ENCODE measurements at places on chromosomes 11 and 22.

- no peak for DNase-seq
These were observed 691.4 kb upstream of the CCDC179 start for GRCh38 chr11:23551706-23552105.

GRCh38 chr11:79346021-79346420 is 94.8 kb downstream of the TENM4 start:
- DNase-seq: no peak

DNA sequence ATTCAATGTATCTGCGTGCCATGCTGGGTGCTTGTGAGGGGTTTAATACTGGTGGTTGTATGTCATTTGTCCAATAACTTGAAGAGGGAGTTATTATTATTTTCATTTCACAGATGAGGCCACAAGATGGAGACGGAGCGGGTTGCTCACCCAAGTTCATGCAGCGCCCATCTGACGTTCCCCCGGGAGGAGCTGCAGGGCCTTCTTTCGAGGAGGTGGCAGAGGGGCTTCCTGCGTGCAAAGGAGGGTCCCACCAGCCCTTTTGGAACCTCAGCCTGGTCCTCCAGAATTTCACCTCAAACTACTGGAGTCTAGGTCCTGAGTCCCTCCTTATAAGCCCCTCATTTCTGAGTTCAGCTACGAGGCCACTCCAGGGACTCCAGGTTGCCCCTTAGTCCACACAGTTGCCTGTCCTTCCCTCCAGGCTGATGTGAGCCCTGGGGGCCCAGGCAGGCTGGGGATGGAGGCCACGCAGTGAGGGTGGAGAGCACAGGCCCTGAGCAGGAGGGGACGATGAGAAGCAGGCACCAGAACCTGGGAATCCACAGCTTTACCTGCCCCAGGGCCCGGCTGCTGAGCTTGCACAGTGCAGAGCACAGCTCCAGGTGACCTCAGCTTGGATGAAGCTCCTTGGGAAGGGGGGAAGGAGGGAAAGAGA is 2.9 kb upstream of the VSIG10L2 start:
- no peak for DNase-seq

DNA sequence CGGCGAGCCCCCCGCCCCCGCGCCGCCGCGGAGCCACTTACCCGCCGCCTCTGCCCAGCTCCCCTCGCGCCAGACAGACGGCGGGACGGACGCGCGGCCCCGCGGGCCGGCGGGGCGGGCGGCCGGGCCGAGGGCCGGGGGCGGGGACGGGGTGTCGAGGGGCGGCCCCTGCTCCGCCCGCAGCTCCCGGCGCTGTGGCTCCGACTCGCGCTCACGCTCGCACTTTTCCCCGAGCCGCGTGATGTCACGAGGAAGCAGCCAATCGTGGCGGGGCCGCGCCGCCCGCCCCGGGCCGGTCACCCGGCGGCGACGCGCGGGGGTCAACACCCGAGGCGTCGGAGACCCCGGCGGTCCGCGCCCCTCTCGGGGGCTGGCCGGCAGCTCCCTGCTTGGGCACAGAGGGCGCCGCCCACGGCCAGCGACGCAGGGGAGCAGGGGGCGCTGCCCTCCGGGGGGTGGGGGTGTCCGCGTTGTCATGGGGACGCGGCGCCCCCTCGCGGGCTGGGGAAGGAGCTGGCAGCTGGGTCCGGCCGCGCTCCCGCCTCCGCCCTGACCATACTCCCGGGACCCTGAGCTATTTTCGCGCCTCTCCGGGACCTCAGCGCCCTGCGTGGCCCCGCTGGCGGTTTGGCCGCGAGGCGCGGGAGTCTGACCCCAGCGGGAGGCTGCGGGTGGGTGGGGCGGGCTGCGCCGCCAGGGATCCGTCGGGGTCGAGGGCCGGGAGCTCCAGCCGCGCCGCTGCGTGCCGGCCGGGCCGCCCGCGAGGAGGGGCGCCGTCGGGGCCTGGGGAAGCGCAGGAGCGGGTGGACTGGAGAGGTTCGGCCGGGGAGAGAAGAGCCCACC is at the start of gene CHRM4:
Gene CHRM4 (minus strand): TSS at position 199 of the 843 bp plus-strand sequence. CDS start 5,219 bp downstream, outside the sequence.
- DNase-seq: no peak

DNA sequence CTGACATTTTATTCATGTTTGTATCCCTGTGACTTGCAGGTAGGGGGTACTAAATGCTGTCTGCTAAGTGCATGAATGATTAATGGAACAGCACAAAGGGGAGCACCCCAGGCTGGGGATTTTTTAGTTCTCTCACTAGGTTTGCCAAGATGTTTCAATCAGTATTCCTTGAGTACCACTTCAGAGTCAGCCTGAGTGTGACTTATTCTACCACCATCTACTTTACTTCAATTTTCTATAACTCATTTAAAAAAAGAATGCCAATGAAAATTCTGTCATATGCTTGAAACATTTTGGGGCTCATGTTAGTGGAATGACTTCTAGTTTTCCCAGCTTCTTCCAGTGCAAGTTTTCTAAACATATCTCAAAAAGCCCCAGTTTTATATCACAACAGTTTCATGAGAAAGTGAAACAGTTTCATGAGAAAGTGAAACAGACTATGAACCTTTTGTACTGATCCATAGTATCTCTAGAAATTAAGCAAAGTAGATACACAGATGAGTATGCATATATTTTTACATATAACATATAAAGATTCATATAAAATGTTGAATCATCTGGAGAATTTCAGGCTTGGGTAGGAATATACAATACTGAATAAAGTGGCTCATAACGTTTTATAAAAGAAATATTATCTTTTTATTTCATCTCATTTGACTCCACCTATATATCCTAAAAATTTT is 252.4 kb downstream of the GRM5 start:
- DNase-seq: no peak

DNA sequence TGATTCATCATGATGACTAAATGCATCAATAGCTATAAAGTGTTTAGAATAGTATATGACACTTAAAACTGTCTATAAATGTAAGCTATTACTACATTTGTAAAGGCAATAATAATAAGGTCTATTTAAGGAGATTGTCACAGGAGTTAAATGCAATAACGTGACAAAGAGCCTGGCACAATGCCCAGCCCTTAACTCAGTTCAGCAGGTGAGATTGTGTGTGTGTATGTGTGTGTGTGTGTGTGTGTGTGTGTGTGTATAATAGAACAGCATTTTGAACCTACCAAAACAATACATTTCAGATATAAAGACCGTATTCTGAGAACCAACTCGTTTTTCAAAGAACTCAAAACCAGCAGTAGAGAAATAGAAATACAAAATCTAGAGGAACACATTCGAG is 177.5 kb downstream of the MYO18B start:
- no peak for DNase-seq

- DNase-seq: no peak
These were observed 846 bp upstream of the NRGN start for GRCh38 chr11:124738713-124739478.

- DNase-seq: no peak
These were observed 150.8 kb upstream of the C11orf58 start for GRCh38 chr11:16587670-16588069.

DNA sequence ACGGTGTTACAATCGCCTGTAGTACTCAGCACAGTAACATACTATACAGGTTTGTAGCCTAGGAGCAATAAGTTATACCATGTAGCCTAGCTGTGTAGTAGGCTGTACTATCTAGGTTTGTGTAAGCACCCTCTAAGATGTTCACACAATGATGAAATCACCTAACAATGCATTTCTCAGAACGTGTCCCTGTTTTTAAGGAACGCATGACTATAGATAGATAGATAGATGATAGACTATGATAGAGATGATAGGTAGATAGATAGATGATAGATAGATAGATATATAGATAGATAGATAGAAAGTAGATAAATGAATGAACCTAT is 203.9 kb downstream of the FAM76B start:
- no peak for DNase-seq

- no peak for DNase-seq
These were observed 26.8 kb downstream of the PAK1 start for GRCh38 chr11:77446911-77447629.

DNA sequence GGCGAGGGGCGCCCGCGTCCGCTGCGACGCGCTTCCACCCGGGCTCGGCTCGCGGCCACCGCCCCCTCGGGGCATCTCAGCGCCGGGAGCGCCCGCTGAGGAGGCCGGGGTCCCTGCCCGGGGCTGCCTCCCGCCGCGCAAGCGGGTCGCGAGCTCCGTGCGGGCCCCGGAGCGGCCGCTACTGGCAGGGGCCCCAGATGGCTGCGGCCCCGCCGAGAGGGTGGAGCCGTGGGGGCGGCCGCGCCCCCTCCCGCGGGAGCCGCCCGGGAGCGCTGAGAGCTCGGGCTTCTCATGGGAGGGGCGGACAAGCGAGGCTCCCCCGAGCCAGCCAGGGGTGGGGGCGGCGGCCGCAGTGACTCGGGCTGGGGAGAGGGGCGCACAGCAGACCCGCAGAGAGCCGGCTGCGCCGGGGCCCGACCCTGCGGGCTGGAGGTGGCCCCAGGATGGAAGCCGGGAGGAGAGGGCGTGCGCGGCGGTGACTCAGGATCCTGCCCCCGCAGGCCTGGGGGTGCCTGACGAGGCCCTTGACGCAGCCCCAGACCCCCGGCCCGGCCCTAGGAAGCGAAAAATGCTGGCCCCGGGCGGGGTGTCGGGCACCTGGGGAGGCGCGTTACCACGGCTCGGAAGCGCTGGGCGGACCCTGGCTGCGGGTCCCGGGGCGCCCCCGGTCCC is 603 bp upstream of the ZFTA start:
- DNase-seq: no peak

DNA sequence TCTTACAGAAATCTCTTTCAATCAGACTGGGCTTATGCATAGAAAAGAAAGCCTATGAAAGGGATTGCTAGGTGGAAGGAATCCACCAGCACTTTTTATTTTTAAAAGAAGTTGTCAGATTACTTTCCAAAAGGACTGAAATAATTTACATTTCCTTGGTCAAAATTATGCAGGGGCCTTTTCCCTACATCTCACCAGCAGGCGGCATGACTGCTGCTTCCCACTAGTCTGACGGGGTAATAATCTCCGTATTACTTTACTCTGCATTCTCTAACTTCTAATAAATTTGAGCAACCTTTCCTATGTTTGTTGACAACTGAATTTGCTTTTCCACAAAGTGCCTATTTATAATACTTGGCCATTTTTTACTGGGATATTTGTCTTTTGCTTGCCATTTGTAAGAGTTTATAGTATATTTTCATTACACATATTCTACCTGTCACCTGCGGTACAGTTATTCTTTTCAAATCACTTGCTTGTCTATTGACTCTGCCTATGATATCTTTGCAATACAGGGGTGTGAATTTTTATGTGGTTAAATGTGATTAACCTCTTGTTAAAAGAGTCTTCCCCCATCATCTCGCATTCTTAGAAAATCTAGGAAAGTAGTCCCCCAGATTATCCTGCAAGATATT is 51.9 kb upstream of the USP47 start:
- DNase-seq: peak; percentile 4

GRCh38 chr11:111097191-111097590 is 148.3 kb upstream of the POU2AF2 start:
- no peak for DNase-seq

- no peak for DNase-seq
These were observed 3.9 kb downstream of the ALDH3B2 start for GRCh38 chr11:67670316-67671210.

GRCh38 chr11:9851366-9851765 is 187.5 kb downstream of the SWAP70 start:
- no peak for DNase-seq

DNA sequence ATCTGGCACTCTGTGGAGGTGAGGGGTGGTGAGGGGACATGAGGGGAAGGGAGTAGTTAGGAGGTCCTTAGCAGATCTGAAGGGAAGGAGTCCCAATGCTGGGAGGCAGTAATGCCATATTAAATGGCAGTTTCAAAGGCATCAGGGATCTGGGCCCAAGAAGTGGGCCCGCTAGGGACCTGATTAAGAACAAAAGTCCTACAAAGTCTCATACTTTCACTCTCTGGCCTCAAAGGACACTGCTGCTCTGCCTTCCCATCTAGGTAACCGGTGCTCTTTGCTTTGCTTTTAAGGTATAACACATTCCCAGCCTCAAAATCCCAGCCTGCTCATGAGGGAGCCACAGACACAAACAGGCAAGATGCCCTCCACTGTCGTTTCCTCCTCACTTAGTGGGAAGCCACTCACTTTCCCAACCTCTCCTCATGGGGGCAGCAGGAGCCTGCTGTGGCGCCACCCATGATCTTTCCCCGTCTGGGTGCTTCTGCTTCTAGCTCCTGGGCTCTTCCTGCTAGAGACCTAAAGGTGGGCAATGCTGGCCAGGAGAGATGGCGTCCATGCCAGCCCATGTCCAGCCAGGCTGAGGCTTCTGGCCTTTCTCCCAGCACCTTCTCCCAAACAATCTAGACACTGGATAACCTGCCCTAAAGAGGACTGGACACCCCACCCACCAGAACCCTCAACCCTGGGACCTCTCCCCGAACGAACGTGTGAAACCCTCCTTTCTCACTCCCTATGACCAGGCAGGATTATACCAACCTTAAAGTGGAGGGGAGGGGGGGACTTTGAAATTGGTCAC is 68.3 kb downstream of the PLEKHA7 start:
- peak; percentile 74 for DNase-seq

GRCh38 chr22:36445158-36445668 is 36.2 kb downstream of the TXN2 start:
- DNase-seq: no peak

DNA sequence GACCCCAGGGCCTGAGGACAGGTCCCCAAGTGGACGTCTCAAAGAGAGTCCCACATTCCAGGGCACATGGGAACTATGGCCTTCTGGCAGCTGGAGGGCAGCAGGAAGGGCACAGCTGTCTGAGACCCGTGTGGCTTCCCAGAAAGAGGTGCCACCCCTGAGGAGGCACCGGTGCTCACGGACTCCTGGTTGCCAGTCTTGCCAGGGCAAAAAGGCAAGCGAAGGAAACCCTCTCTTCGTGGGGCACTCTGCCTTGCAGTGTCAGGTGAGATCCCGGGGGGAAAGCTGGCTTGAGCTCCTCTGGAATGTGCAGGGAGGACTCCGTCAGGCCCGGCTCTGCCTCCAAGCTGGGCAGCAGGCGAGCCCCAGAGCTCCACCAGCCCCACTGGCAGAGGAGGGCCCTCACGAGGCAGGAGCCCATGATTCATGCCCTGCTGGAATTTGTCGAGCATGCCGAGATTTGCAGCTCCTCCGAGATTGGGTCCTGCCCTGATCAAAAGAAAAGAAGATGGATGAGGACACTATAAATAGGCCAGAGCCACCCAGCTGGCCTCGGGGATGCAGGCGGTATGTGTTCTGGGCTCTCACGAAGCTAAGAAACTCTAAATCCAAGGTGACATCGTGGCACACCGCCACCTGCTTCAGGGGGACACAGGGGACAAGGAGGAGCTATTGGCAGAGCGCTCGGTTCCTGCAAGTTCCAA is 9.9 kb upstream of the CELSR1 start:
- DNase-seq: peak; percentile 90

- DNase-seq: peak; percentile 68
These were observed 2.8 kb upstream of the CYTH4 start for GRCh38 chr22:37279331-37280181.

DNA sequence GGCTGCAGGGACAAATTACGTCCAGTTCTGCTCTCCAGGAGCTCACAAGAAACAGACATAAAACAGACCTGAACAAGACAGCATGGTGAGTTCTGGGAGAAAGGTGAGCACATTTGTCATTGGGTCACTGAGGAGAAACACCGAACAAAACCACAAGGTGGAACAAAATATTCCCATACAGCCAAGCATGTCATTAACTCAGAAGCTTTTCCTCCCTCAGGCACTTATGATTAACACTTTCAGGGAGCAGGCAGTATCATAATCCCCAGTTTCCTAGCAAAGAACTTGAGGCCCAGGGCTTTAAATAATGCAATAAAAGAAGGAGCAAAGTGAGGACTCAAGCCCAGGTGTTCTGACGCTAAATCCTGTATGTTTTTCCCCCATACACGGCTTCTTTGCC is 43.0 kb downstream of the P4HA3 start:
- no peak for DNase-seq

- DNase-seq: no peak
These were observed 29.5 kb downstream of the TMEM123 start for GRCh38 chr11:102422817-102423712.
